ENCODE measurements at places on chromosomes 1 and 21. TPM values are rescaled to one million over a fixed set of nuclear protein-coding genes. Genes with fewer than 3 reads are reported as not detected.

The NR0B2 gene
- not detected for total RNA-seq

The RORC gene
- total RNA-seq = not detected

The GMEB1 gene
- 4.9 TPM for total RNA-seq

The SH2D1B gene
- 0.12 TPM for total RNA-seq

The SPATA6 gene
- total RNA-seq = 6.8 TPM

The ADIPOR1 gene
- total RNA-seq = 76.3 TPM

The C1QC gene
- not detected for total RNA-seq

The MEGF6 gene
- total RNA-seq = 6.3 TPM

The DNM3 gene
- 4.1 TPM for total RNA-seq

The C1orf74 gene
- total RNA-seq = 4.0 TPM

The FLG2 gene
- total RNA-seq = not detected

The LCE6A gene
- total RNA-seq = not detected

The LEPR gene
- total RNA-seq = 8.5 TPM

The ADAM30 gene
- total RNA-seq = not detected

The ACTL8 gene
- 0.48 TPM for total RNA-seq

The FCRL5 gene
- total RNA-seq = not detected

The SELL gene
- total RNA-seq = 0.36 TPM

The TMEM63A gene
- total RNA-seq = 8.2 TPM

The RHCE gene
- total RNA-seq = 0.24 TPM

The ESPN gene
- 0.10 TPM for total RNA-seq

The HTR6 gene
- not detected for total RNA-seq

The PODN gene
- not detected for total RNA-seq

All from RPMI7951 (cell line).